Stimulated activated CD8-positive, alpha-beta memory T cell treated with anti-CD3 and anti-CD28 coated beads, Interleukin-15, amount 100 ng/mL, for 24 hours (primary cell): ENCODE measurements at places on chromosomes 5 and 9.

DNA sequence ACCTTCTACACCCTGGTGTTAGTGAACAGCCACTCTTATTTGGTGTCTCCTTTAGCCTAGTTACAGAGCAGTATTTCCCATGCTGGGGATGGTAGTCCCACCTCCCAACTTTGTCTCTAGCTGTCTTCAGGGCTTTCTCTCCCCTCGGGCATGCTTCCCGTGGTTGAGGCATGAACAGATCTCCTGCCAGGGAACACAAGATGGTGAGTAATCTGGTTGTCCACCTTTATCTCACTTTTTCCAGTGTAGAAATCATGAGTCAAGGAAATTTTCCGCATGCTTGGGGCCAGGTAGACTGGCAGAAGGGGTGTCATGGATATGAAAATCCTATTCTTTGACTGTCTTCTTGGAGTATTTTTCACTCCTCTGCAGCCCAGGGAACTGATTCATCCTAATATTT, 532.9 kb downstream of the ANXA1 start:
- DNase-seq = no peak

- no peak for DNase-seq
These were observed 26.5 kb downstream of the PPP2R2B start for GRCh38 chr5:146852089-146852488.

GRCh38 chr9:117034866-117035265, 347.8 kb downstream of the TRIM32 start:
- no peak for DNase-seq

DNA sequence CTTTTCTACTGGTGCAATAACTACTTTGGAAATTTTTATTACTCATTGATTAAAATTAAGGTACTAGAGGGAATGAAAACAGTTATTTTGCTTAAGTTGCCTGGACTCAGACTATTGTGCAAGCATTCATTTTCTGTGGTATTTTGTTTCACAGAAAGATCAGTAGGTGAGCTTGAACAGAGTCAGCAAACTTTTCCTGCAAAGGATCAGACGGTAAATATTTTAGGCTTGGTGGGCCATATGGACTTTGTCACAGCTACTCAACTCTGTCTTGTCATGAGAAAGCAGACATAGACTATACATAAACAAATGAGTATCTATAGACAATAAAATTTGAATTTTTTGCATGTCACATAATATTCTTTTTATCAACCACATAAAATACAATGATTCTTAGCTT, 1036.4 kb downstream of the NR2F1-AS1 start:
- no peak for DNase-seq

DNA sequence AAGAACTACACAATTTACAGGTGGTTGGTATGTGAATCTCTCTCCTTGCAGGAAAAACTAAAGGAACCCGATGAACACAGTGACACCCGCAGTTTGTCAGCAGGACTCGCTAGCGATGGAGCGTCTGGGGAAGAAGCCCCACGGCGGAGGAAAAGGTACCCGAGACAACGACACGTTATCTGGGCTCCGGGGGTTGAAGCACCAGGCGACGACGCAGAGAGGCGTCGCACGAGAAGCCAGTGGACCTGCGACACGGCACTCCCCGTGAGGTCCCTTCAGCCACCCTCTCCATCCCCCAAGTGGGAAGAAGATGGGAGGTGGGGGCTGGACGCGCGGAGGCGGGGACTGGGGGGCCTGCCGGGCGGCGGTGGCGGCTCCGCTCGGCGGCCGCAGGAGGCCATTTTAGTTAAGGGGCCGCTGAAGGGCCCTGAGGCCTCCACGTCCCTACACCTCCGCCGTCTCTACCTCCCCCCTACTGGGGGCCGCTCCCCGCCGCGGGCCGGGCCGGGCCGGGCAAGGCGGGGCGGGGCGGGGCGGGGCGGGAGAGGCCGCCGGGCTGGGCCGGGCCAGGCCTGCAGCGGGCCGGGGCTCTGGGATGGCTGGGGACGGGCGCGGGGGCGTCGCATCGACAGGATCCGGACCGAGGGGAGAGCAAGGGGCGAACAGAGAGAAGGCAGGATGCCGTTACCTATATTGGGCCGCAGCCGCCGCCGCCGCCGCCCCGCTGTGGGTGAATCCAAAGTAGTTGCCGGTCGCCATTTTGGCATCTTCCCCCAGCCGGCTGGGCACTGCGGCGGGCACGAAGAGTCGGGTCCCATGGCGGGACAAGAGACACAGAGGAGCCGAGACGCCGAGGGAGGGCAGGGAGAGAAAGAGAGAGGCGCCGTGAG, 754 bp downstream of the ZFR start:
- DNase-seq = peak; percentile 38

- no peak for DNase-seq
These were observed 25.9 kb downstream of the CTSL start for GRCh38 chr9:87751868-87752267.

DNA sequence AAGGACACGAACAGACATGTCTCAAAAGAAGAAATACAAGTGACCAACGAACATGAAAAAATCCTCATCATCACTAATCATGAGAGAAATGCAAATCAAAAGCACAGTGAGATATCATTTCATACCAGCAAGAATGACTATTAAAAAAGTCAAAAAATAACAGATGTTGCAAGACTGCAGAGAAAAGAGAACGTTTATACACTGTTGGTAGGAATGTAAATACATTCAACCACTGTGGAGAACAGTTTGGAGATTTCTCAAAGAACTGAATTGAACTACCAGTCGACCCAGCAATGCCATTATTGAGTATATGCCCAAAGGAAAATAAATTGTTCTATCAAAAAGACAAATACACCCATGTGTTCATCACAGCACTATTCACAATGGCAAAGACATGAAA, 45.7 kb downstream of the FXN start:
- no peak for DNase-seq

DNA sequence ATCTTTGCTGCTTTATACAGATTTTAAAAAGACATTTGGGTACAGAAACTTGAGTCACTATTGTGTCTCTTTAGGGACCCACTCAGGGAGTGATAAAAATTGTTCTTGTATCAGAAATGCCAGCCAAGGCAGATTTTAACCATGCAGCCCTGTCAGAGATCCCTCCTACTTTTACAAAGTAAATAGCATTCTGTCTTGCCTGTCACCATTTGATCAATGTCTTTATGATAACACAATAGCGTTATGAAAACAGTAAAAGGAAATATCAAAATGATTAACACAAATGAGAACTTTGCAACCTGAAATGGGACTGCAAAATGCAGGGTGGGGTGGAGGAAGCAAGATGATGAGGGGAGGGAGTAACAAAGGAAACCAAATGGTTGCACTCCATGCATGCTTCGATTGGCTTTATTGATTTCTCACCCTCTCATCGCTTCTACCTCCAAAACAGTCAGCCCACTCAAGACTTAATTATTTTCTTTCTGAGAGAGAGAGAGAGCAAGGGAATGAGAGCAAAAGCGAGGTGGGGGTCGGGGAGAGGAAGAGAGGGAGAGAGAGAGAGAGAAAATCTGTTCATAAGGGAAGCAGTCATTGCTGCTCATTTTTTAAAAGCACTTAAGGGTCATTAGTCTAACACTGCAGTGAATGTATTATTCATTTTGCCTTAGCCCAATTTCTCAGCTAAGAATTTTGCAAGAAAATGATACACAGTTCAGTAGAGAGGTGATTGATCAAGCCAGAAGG, 576.5 kb downstream of the CSNK1G3 start:
- DNase-seq = no peak

- no peak for DNase-seq
These were observed 37.5 kb downstream of the CREBRF start for GRCh38 chr5:173093606-173094005.

GRCh38 chr5:98727686-98728085, 45.8 kb upstream of the RGMB start:
- DNase-seq = no peak

- DNase-seq = no peak
These were observed 81.1 kb upstream of the SPRY4 start for GRCh38 chr5:142405814-142406395.

- no peak for DNase-seq
These were observed 27.7 kb downstream of the PTCD2 start for GRCh38 chr5:72347801-72348308.

DNA sequence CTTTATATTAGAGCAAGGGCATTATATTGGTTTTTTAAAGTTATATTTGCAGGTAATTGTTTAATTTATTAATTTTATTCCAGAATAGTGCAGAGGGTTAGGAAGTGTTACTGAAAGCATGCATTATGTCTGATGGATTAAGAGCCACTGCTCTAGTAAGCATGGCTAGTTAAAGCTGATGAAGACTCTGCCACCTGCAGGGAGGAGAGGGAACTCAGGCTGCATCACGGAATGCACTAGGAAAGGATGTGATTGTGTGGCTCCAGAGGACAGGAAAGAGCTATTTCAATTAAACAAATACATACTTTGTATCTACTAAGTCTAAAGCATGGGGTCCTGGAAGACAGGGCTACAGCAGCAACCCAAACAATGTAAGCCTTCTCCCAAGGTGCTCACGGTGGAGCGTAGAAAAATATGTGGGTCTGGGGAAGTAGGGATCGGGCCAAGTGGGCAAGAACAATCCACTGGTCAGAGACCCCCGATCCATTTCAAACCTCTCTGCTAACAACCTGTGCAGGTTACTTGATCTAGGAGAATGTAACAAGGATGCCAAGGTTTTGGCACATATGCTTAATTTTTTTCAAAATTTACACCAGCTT, 15.3 kb upstream of the GRXCR2 start:
- no peak for DNase-seq

DNA sequence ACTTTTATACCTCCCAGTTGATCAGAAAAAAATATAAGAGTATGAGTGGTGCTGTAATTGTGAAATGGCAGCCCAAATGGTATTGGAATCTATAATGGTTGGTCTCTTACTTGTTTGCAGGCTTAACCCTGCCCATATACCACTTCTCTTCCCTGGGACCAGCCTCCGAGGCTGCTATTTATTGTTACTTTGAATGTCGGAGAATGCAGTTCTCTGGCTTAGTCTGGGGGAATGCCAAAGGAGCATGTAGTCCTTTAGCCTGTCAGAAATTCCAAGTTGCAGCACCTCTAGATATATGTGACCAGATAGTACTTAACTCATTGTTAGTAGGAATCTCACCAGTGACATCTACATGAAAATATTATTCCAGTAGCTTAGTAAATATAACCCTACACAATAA, 47.5 kb downstream of the SLC44A1 start:
- DNase-seq = no peak

DNA sequence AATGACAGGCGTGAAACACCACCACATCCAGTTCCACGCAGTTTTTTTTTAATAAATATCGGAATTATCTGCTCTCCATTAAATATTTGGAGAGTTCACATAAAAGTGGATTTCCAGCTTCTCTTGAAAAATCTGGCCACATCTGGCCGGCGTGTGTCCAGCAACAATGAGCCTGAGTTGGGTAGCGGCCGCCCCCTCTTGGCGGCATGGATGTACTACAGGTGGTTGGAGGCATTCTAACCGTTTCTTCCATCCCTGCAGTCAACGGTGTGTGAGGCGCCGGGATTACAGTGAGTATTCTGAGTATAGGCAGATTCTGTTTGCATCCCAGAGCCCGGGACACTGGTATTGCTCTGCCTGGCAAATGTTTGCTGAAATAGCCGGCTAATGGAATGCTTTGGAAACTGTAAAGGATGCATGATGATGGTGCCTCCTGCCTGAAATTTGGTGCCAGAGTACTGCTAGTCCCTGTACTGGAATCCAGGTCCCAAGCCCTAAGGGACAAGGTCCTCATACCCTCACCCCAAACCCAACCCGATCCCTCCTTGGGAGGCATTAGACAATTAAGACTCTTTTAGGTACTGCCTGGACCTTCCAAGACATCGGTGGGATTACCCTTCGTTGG, 13.6 kb upstream of the GM2A start:
- DNase-seq = no peak

GRCh38 chr5:177545487-177546257, 8.7 kb downstream of the FAM193B start:
- no peak for DNase-seq

GRCh38 chr5:145316282-145316681, 518.9 kb downstream of the PRELID2 start:
- no peak for DNase-seq

DNA sequence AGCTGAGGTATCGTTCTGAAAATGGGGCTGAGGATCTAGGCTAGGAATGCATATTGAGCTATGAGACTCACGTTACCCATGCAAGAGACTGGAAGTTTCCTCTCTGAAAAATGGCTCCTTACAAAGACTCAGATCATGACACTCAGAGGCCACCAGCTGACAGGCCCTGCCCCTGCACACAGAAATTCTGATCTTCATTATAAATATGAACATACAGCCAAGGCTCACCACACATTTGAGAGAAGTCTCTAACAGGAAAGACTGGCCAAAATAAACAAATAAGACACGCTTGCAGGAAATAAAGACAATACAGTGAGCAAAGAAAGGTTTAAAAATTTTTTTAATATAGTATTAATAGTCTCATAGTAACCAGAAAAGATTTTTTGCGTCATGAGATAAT, 365.9 kb downstream of the NFIB start:
- DNase-seq = no peak

DNA sequence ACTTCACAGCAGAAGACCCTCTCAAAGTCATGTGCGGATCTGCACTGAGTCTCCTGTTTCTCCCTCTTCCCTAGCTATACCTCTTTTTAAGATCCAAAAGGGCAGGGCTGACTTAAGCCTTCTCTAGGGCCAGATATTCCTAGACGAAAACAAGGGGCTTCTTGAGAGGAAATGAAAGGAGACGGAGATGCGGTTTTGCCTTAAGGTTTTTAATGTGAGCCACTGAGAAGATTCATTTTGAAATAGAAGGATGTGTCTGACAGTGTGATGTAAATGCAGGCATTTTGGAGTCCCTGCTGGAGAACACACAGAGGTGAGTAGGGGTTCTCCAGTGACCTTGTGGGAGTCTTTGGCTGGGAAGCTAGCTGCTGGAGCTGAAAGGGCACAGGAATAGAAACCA, 15.6 kb upstream of the IL12B start:
- no peak for DNase-seq

GRCh38 chr9:135766251-135766650, 64.3 kb downstream of the KCNT1 start:
- no peak for DNase-seq

GRCh38 chr5:28254846-28255245, 1216.5 kb upstream of the CDH9 start:
- DNase-seq = no peak

DNA sequence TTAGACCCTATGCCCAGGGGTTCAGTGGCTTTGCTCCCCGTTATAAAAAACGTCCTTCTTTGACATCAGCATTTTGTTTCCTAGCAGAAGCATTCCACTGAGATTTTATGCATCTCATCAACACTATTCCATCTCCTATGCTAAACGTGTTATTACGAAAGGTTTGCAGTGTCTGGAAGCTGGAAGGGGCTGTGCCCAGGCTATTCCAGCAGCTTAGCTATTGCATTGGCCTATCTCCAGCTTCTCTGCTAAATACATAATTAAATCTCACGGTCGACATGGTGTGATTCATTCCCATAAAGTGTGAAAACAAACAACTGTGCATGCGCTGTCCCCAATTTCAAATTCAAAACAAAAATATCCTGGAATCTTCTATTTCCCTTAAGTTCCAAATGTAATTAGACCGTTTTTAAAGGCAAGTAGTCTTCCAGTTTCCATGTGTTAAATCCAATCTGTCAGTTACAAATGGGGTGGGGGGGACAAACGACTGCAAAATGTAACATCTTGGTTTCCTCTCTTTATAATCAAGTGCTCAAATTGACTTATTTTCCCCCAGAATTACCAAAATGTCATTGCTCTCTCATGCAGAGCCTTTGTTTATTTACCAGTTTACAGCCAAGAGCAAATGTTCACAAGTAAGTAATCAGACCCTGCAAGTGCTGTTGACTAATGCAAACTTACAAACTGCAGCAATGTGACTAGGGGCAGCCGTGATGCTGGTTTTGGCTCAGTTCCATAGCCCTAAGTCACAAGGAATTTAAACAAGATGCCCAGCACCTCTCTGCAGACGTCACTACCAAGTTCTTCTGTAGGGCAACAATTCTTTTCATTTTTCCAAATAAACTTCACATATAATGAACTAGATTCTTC, 212.3 kb upstream of the RORB start:
- no peak for DNase-seq
